Left lobe of liver (tissue), 2 donors: ENCODE measurements at places on chromosomes 3 and 15. TPM values are rescaled to one million over a fixed set of nuclear protein-coding genes. Genes with fewer than 3 reads are reported as not detected.

The SLC24A5 gene
- total RNA-seq, result not detected

The RFT1 gene
- total RNA-seq, result 11.8 TPM

The DUOXA2 gene
- total RNA-seq, result not detected

The AGBL1 gene
- total RNA-seq, result not detected

The NANOGP8 gene
- total RNA-seq, result 0.45 TPM

The VEPH1 gene
- total RNA-seq, result 0.58 TPM

The LDHAL6B gene
- total RNA-seq, result not detected

The ZPLD1 gene
- not detected for total RNA-seq

The SEMA3G gene
- 0.93 TPM for total RNA-seq

The EPHA3 gene
- total RNA-seq, result 1.5 TPM

The PIF1 gene
- 0.93 TPM for total RNA-seq

The GPR171 gene
- 0.73 TPM for total RNA-seq

The TRH gene
- total RNA-seq, result not detected

The PP2D1 gene
- total RNA-seq, result not detected

The ARGFX gene
- total RNA-seq, result not detected

The TARS3 gene
- 5.1 TPM for total RNA-seq

The ALDH1L1 gene
- total RNA-seq, result 492 TPM

The USP13 gene
- 6.3 TPM for total RNA-seq

The HCN4 gene
- not detected for total RNA-seq

The CCR9 gene
- 0.15 TPM for total RNA-seq

The ACAN gene
- total RNA-seq, result not detected
